ENCODE measurements at places on chromosomes 12 and 14.

DNA sequence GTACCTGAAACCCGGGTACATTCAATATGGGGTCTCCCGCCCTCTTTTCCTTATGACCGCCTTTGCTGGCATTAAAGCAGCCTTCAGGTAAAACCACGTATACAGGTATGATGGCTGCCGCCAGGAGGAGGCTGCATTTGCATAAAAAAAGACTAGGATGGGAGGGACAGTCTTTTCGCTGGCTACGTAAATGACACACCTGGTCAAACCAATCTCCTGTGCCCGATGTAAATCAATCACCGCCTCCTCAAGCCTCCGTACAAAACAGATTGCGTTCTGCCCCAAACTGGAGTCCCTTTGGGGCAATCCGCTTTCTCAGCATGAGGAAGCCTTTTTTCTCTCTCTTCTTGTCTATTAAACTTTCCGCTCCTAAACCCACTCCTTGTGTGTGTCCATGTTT is 8.1 kb upstream of the ALDH1L2 start:
- no peak for DNase-seq

DNA sequence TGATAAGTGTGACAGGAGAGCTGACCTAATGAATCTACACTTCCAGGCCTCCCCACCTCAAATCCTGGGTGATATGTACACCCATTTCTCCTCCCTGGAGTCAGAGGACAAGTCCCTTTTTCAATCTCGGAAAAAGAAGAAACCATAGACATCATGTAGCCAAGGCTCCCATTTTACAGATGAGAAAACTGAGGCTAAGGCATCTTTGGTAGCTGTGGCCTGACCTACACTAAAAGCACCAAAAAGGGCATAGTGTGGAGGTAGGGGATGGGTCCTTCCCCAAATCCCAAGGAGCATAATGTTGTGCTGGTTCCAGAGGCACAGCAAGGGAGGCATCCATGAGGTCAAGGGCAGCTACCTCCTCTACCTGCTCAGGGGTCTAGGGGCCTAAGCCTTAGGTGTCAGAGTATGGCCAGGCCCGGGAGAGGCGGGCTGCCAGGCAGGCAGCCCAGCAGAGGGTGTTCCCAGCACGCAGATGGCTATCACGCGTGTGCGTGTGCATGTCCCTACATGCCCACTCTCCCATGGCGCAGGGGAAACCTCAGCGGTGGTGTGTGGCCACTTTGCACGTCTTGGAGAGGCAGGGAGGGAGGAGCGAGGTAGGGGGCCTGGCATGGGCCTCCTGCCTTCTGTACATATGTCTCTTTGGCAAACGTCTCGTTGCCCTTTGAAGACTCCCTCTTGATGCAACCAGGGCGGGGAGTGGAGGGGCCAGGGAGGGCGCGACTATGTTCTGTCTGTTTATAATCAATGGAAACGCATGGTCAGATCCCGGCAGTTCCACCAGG is 2.5 kb downstream of the PGF start:
- DNase-seq: no peak

GRCh38 chr14:89248411-89249064 is 168.5 kb downstream of the FOXN3 start:
- no peak for DNase-seq

DNA sequence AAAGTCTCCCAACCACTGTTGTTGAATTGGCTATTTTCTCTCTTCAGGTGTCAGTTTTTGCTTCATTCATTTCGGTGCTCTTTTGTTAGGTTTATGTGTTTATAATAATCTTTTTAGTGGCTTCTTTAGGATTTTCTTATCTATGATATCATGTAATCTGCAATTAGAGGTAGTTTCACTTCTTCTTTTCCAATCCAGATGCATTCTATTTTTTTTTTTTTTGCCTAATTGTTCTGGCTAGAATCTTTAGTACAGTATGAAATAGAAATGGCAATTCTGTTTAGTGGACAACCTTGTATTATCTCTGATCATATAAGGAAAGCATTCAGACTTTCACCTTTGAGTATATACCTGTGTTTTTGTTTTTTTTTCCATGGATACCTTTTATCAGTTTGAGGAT is 17.4 kb downstream of the CNOT2 start:
- DNase-seq: no peak

DNA sequence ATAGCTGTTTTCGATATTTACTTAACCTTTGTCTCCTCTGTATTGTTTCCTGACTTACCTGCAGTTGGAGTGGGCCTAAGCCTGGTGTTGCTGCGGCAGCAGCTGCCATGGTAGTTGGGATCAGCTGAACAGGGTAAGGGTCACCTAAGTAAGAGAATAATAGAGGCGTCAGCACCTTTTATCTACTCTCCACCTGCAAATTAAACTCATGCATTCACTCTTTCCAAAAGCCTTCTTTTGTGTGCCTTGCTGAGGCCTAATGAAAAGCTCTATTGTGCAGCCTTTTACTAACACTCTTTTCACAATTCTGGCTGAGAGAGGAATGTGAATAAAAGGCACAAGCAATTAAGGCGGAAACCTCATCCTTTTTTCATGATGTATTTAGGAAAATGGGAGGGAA is 308.7 kb downstream of the SOX5 start:
- no peak for DNase-seq

GRCh38 chr12:15474766-15475165 is 152.5 kb downstream of the PTPRO start:
- no peak for DNase-seq

- no peak for DNase-seq
Measured at GRCh38 chr12:111067498-111067897, 147.1 kb upstream of the MYL2 start.

DNA sequence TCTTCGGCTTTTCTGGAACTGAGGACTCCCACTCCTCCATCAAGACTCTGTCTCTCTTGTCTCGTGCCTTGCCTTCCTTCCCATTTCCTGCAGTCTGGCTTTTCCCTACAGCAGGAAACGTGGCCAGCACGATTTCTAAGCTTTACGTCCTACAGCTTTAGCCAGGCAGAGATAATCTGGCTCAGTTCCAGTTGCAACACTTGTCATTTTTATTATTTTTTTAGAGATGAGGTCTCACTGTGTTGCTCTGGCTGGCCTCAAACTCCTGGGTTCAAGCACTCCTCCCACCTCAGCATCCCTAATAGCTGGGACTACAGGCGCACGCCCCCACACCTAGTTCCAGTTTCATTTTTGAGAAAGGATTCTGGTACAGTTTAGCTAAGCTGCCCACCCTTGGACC is 19.9 kb downstream of the CALM1 start:
- no peak for DNase-seq

DNA sequence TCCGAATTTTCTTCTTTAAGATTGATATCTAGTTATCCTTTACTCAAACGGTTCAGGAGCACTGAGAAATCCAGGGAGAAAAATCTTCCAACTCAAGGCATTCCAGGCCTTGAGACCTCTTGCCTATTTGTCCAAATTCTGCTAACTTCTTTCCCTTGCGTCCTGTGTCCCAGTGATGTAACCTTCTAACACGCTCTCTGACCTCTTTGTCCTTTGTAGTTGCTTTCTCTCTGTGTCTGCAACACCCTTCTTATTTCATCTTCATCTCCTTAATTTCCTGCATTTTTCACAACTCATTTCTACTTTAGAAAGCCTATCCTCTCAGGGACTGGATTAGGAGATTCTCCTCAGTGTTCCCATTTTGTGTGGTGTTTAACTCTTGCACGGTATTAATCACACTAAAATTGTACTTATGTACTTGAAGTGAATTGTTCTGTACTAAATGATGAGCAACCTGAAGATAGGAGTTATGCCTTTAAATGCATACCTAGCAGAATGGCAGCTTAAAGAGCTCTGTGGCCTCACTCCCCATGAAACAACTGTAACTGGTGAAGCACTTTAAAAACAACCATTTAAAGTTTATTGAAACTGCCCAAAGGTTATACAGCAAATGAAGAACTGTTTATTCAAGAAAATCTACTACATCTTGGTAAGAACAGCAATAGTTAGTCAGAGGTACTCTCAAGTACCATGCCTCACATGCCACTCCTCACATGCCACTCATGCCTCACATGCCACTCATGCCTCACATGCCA is 7.4 kb upstream of the SNAPC1 start:
- no peak for DNase-seq

GRCh38 chr14:22748206-22748605 is 18.3 kb upstream of the OXA1L start:
- no peak for DNase-seq

- no peak for DNase-seq
Measured at GRCh38 chr12:96015672-96016071, 19.5 kb upstream of the HAL start.

DNA sequence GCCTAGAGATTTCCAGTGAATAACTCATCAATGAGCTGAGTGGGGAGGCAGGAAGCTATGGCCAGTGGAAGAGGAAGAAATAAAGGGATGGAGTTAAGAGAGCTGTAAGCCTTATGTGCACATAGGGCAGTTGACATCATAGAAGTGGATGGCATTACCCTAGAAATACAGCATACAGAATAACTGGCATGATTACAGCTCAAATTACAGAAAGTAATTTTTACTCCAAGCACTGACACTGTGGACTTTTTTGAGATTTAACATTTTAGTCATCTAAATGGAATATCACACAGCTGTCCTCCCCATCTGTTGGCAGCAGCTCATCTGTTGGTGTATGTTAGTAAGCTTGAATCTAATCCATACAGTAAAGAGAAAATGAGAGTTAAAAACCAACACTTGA is 5.4 kb upstream of the IPO8 start:
- no peak for DNase-seq

DNA sequence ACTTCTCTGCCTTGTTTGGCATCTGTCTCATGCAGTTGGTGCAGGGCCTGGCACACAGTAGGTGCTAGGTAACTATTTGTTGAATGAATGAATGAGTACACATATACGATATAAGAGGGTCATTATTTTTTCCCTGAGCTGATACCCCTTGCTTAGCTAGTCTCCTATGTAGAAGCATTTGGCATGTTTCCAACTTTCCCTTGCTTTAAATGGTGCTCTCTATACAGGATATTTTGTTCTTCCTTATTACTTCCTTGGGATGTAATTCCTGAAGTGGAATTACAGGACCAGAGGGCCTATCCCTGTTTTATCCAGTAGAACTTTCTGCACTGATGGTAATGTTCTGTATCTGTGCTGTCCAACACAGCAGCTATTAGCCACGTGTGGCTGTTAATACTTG is 250.1 kb upstream of the PWP1 start:
- no peak for DNase-seq

DNA sequence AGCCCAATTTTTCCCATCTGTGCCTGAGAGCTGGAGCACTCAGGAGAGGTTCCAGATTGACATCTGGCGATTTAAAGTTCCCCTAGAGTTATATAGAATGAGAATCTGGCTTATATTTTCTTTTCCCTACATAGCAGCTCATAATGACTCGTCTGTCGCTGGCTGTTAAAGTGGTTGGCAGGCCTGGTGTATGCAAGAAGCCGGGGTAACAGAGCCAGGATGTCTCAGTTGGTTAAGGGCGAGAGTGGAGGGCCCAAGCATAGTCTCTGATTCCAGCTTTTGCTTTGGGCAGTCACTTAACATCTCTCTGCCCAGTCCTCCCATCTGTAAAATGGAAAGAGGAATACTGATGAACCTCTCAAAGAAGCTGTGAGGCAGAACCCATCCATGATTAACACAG is 751.6 kb downstream of the NOVA1 start:
- DNase-seq: no peak

GRCh38 chr14:96783043-96783914 is 13.9 kb upstream of the VRK1 start:
- no peak for DNase-seq

DNA sequence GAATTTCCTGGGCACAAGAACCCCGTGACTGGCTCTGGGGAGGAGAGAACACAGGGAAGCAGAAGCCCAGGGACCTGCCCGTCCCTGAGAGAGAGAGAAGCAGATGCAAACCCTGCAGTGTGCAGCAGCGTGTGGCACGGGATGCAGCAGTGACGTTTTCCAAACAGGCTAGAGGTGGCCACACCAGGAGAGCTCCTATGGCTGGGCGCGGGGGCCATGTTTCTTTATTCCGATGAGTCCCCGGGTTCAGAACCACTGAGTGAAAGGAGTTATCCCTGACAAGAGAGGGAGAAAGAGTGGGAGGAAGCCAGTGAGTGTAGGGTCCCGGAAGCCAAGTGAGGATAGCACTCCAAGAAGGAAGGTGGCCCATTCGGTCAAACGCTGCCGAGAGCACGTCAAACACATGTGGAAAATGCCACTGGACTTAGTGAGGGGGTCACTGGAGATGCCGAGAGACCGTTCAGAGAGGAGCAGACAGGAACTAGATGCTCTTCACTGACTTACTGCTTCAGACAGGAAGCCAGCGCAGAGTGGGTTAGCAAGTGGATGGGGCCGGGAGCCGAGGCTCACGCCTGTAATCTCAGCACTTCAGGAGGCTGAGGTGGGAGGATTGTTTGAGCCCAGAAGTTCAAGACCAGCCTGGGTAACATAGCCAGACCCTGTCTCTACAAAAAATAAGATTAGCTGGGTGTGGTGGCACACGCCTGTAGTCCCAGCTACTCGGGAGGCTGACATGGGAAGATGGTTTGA is 123.0 kb downstream of the BCL11B start:
- DNase-seq: no peak

- no peak for DNase-seq
Measured at GRCh38 chr12:31003861-31004640, 69.6 kb upstream of the DDX11 start.

GRCh38 chr12:2325519-2325918 is 272.7 kb downstream of the CACNA1C start:
- DNase-seq: no peak

DNA sequence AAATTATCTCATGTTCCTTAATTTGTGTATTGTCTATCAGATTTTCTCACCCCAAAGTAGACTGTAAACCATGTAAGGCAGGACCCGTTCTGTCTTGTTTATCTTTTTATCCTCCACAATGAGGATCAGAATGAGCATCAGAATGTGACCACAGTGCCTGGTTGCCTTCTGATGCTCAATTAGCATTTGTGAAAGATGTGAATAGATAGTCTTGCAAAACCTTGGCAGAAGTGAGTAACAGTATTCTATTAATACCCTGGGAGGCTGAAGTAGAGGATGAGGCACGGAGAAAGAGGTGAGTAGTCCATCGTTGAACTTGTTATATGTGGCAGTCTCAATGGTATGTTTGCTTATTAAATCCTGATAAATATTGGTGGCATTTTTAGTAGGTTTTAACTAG is 781.4 kb downstream of the NRXN3 start:
- DNase-seq: no peak

- no peak for DNase-seq
Measured at GRCh38 chr14:97788364-97788763, 991.2 kb downstream of the VRK1 start.

GRCh38 chr14:58763210-58763609 is 125.4 kb downstream of the DACT1 start:
- DNase-seq: no peak

DNA sequence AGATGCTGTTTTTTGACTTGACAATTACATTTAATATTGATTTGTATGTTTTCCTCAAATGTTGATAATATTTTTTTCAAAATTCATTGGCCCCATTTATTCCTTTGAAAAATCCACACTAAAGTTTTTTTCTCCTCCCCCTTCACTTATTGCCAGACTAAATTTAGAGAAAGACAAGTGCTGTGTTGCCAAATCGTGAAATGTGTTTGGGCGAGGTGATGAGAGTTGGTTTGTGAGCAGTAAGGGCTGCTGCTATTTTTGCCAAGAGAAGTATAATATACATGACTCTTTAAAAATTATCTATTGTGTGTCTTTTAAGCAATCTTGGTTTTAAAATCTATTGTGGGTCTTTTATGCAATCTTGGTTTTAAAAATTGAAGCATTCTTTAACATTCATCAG is 188.9 kb downstream of the PPFIA2 start:
- no peak for DNase-seq
